ENCODE measurements at places on chromosomes 5 and 9.

- DNase-seq = no peak
Observed at GRCh38 chr9:123678878-123679329, 251.0 kb downstream of the DENND1A start.

DNA sequence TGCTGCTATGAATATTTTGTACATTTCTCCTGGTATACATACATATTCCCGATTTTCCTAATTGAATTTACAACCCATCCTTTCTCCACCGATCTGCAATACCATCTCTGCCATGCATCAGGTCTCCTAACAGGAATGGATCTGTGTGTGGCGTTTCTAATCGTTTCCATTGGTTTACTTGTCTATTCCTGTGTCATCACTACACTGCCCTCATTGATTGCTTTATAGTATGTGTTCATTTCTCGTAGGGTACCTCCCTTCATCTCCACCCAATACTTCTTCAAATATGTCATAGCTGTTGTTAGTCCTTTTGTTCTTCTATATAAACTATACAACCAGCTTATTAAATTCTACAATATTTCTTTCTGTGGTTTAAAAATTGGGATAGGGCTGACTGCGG, 7.1 kb upstream of the OR2S2 start:
- no peak for DNase-seq

DNA sequence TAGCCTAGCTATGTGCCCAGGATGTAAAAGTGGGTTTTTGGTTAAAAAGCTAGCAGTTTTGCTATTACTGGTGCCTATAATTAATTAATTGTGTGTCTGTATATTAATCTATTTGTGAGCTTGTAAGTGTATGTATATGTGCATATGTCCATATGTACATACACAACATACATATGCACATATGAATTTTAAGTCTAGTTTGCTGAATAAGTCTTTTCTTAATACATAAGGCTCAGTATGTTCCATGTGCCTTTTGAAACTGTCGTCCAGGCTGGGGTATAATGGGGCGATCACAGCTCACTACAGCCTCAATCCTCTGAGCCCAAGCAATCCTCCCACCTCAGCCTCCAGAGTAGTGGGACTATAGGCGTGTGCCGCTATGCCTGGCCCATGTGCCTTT, 10.1 kb downstream of the SH3GL2 start:
- DNase-seq = no peak

DNA sequence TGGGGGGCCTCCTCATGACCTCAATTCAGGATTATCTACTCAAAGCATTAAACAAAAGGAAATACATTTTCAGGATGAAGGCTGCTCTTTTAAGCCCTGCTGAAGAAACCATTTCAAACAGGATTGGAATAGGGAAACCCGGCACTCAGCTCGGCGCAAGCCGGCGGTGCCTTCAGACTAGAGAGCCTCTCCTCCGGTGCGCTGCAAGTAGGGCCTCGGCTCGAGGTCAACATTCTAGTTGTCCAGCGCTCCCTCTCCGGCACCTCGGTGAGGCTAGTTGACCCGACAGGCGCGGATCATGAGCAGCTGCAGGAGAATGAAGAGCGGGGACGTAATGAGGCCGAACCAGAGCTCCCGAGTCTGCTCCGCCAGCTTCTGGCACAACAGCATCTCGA, 720 bp downstream of the TMEM203 start:
- no peak for DNase-seq

DNA sequence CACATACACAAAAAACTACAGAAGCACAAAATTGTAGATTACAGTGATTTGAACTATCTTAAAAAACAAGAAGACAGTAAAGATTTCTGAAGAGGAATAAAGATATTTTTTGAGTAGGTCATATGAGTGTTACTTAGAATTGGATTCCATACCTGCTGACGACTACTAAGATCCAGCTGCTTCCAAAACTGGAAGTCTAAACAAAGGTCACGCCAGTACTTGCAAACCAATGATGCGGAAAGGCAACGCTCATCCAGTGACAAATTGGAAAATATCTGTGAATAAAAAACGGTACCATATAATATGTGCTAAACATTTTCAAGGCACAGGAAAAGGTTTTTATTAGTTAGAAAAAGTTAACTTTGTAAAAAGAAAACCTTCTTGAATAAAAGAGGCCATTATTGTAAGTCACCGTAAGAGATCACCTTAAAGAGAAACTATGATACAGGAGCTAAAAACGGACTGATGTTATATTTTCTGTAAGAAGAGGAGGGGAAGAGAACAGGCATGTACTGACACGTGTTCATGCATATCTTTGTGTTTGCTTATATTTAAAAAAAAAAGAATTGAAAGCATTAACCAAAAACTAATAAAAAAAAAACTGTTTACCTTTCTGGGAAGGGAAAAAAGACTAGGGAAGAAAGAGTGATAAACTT, 14.1 kb downstream of the FBXL17 start:
- no peak for DNase-seq

DNA sequence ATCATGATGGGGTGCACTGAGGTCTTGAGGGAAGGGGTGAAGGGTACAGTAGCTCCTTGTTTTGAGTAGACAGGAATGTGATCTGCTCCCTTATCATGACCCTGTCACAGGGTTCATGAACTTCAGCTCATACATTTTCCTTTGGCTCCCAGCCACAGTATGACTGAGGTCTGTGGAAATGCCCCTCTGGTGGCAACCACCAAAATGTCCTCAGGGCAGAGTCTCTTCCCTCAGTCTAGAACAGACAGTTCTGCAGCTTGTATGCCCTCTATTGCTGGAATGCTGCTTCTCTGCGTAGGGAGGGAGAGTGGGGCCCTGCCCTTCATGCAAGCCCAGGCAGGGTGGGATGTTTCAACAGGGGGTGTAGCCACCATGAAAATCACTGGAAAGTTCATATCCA, 53.8 kb upstream of the SNCAIP start:
- no peak for DNase-seq

DNA sequence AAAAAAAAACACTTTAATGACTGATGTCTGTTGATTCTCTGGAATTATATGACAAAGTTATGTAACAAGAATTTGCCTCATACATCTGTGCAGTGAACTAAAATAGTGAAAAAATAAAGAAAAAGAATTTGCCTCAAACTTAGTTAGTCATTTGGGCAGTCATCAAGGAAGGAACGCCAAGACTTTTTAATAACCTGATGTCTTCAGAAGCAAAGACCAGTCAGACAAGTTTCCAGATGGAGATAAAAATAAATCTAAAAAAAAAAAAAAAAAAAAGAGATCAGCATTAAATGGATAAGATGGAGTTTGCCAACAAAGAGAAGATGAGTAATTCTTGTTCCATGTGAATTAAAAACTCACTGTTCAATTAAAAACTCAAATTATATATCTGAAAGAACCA, 52.3 kb upstream of the JMY start:
- DNase-seq = no peak

DNA sequence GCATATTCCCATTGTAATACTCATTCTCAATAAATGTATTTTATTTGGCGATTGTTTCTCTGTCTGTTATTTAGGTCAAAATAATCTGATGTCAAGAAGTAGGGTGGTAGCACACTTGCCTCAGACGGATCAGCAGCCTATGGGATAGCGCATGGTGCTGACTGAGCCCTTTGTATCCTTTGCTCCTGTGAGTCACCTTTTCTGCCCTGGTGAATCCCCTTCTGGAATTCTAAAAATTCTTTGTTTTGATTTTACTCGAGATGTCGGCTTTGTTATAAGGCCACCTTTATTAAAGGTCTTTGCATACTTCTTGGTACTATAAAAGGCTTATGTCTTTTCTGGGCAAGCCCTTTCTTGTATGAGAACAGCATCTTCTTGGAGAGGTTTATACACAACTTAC, 1187.8 kb downstream of the CDH9 start:
- DNase-seq = no peak

- no peak for DNase-seq
Observed at GRCh38 chr5:173880306-173880985, 7.7 kb upstream of the CPEB4 start.

- DNase-seq = no peak
Observed at GRCh38 chr5:4927097-4927496, 213.0 kb upstream of the ADAMTS16 start.

GRCh38 chr5:65184780-65185179, 296.9 kb downstream of the ADAMTS6 start:
- no peak for DNase-seq

DNA sequence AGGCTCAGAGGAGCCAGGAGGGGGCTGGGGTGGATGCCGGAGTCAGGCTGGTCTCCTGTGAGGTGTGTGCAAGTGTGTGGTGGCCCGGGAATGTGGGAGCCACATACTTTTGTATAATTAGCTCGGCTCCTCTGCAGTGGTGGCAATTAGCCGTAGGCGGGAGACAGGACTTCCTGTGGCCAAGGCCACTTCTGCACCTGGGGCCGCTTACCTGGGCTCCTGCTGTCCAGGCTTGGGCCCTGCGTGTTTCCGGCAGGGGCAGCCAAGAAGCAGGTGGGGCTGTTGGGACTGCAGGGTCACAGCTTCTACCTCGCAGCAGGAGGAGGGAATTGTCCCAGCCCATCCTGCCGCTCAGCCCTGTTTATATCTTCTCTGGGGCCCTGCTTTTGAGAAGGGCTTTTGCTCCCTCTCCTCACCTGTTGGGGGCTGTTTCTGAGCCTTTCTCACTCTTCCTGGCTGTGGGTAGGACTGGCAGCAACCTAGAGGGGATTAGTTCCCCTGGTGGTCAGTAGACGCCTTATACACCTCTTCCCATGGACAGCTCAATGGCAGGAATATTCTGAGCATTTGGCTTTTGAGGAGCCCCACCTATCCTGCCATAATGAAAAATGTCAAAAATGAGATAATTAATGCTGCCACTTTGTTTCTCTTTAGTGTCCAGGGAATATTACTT, 145.4 kb upstream of the PITX1 start:
- no peak for DNase-seq

DNA sequence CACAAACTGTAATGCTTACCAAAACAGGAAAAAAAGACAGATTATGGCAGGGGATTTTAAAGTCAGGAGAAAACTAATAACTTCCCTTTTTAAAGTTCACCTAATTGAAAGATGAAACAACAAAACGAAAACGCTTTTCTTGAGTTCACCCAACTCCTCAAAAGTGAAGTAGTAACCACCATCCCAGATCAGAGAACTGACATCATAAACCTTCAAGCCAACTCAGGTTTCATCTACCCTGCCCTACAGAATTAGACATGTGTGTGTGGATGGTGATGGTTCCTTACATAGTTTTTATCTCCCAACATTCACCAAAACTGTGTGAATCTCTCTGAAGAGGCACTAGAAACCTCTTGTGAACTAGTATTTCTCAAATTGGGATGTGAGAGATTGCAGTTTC, 195.2 kb upstream of the PTGER4 start:
- DNase-seq = no peak

DNA sequence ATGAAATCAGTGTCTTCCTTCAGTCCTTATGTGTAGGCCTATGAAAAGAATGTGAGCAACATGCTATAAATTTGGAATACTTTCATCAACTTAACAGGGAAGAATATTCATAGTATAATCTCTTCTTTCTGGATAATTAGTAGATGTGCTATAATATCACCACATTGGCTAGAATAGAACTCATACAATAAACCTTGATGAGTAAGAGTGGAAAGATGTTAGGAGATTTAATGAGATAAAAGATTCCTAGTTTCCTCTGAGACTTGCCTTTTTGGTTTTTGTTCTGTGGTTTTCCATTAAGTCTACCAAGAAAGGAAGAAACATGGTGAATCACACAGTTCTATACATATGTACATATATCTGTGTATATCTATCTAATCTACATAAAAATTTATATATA, 301.8 kb upstream of the PRR16 start:
- no peak for DNase-seq

DNA sequence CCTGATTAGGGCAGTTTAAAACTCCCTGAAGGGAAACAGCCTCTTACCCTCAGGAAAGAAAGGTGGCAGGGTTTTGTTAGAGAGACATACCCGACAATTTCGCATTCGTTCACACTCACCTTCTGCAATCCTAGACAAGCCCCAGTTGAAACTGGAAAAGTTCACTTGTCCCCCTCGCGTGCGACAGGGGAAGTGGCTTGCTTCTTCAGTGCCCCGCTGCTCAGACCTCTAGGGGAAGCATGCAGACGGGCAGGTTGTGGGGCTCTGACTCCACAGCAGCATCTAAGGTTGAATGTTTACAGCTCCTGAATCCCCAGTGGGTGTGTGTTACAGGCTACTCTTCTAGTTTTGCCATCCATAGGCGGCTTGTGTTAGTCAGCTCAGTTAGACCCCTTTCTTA, 575.7 kb upstream of the ACO1 start:
- DNase-seq = no peak

- DNase-seq = no peak
Observed at GRCh38 chr5:135018457-135018856, 15.6 kb downstream of the PITX1 start.

DNA sequence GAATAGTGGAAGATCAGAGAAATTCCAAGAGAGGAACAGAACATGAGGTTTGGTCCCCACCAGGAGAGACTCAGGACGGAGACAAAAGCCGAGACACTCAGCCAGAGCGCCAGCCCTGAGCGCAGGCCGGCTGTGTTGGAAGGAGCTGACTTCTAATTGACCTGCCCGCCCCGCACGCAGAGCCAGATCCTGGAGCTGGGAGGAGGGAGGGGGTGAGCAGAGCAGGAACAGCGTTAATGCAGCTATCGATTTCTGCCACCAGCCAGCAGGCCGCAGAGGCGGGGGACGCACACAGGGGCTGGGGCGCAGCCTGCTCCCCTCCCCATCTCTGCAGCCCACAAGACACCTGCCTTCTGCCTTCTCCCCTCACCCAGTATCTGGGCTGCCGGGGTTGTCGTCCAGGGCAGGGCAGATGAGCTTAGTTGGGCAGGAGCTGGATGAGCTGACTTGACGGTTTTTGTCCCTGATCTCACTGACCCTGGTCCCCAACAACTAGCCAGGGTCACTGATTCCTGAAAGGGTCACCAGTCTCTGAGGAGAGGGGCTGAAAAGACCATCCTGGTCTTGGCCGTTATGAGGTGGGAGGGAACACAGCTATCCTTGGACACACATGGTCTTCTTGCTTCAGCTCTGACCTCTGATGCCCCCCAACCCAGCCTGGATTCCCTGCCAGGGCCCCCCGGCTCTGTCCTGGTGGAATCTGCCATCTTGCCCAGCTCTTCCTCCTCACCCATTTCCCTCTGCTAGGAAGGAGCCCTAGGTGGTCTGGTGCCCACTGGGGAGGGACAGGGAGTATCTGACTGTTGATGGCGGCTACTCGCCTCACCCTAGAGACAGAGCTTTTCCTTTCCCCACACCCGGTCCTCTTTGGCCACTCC, 29.8 kb downstream of the CXXC5 start:
- no peak for DNase-seq

GRCh38 chr5:34913072-34913471, 2.2 kb downstream of the RAD1 start:
- DNase-seq = no peak

DNA sequence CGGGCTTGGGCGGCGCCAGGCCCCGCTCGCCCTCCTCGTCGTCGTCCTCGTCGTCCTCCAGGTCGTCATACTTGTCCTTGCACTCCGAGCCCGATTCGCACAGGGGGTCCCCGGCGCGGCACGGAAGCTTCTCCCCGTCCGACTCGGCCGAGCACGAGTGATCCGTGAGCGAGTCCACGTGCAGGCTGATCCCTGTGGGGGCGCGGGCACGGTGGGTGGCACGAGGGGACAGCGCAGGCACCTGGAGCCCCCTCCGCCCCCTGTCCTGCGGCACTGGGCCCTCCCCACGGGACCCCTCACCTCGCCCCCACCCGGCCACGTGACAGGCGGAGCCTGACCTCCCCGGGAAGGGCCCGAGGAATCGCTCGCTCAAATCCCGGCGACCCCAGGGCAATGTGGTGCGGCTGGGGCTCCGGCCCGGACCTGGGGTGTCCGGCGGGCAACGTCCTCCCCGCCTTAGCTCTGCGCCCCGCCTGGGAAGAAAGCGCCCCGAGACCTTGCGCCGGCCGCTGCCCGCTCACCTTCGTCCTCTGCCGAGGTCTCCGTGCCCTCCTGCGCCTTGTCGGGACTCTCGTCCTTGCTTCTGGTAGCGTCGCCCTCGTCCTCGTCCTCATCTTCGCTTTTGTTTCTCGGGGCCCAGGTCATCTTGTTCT, 2.5 kb downstream of the IRX2 start:
- no peak for DNase-seq

All from T follicular helper cell (primary cell).